ENCODE measurements at places on chromosomes 12 and 14.
A peak's percentile ranks its signal among the peaks of the same experiment; 100 is the strongest.

DNA sequence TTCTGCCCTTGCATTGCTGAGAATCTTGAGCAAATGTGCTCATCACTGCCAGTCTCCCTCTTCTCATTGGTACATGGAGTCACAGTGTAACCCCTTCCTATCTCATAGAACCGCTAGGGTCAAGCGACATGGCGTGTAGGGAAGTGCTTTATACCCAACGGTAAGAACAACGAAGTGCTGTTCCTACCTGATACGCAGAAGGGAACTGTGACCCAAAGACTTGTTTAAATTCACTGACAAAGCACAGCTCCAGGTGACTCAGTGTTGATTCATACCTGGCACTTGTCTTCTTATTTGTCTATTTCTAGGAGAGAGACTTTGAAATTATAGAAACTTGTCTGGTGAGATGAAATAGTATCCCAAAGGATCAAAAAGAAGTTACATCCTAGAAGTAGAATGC is 53.7 kb downstream of the FBXL14 start:
- DNase-seq: no peak

GRCh38 chr12:131759176-131759575 is 48.3 kb downstream of the SFSWAP start:
- no peak for DNase-seq

DNA sequence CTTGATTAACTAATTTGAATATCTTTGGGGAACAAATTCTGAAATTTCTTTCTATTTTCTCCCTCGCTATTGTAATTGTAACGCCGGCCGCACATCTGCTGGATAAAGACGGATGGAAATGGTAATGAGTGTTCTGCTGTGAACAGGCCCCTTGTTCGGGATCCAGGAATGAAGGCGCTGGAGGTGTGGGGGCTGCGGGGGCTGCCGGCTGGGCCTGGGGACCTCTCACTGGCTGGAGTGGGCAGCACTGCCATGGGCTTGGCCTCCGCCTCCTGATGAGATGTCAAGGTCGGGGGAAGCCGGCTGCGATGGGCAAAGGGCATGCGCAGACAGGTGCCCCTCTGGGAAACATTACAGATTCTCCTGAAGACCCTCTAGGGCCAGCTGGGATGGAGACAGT is 175.4 kb downstream of the PHETA1 start:
- DNase-seq: no peak

GRCh38 chr12:41073633-41074472 is 114.3 kb upstream of the PDZRN4 start:
- no peak for DNase-seq

DNA sequence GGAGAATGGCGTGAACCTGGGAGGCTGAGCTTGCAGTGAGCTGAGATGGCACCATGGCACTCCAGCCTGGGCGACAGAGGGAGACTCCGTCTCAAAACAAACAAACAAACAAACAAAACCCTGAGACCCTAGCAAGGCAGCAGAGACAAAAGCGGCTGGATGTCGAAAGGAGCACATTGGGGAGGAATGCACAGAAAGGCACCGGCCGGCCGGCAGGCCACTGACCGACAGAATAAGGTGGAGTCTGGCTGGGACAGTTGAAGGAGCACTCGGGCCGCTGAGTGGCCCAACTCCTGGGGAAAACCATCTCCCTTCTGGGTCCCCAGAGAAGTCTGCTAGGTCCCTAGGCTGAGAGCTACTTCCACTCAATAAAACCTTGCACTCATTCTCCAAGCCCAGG is 256.2 kb downstream of the KIF21A start:
- DNase-seq: no peak

DNA sequence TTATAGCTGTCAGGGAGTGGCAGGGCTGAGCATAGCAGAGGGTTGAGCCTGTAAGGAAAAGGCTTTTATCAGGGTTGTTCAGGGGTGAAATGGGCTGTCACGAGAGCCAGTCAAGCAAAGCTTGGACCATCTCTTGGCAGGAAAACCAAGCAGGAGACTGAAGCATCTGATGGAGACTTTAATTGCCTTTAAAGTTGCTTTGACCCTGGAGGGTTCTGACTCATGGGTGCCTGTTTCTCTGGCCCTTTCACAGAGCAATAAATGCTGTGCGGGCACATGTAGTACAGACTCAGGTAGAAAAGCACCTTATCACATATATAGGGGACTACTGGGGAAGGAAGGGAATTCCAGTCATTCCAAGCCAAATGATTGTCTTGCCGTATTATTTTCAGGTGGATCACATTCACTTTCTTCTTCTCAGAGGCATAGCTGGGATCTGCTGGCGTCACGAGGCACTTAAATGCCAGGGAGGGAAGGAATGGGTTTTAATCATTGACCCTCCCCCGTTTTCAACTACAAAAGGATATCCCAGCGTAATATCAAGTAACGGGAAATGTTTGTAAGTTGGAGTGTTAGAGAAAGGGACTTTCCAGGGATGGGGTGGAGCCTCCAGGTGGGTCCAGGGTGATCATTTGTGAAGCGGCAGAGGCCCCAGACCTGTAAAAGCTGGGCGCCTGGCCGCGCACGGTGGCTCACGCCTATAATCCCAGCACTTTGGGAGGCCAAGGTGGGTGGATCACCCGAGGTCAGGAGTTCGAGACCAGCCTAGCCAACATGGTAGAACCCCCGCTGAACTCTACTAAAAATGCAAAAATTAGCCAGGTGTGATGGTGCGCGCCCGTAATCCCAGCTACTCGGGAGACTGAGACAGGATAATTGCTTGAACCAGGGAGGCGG is 34.9 kb downstream of the PLEKHD1 start:
- no peak for DNase-seq

GRCh38 chr14:90575336-90575735 is 178.5 kb downstream of the CALM1 start:
- DNase-seq: no peak

GRCh38 chr12:5557906-5558305 is 126.0 kb downstream of the NTF3 start:
- DNase-seq: no peak

DNA sequence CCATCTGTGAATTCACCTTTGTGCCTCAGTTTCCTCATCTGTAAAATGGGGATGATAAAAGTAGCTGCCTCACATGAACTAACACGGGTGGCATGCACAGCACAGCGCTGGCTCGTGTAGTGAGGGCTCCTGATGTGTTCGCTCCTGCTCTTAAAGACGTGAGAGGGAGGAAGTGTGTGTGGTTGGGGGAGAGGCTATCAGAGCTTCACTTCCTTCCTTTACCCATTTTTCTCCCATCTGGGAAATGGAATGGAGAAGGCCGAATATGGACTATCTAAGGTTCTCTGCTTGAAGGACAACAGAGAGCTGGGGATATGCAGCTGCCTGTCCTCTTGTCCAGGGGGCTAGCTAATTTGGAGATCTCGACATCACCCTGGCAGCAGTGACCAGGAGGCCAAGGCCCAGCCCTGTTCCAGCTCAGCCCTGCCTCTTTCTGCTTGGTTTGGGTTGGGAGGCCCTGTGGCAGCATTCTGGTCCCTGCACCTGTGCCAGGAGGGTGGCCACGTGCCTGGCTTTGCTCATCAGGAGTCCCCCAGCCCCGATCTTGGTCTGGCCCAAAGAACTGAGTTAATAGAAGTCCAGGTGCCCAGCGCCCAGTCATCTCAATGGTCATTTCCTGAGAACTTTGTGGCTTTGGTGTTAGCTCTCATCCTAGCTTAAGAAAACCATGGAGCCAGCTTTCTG is 44.5 kb upstream of the ESRRB start:
- peak; percentile 64 for DNase-seq

- DNase-seq: peak; percentile 52
These were observed 1324.0 kb upstream of the USP15 start for GRCh38 chr12:60935981-60936761.

DNA sequence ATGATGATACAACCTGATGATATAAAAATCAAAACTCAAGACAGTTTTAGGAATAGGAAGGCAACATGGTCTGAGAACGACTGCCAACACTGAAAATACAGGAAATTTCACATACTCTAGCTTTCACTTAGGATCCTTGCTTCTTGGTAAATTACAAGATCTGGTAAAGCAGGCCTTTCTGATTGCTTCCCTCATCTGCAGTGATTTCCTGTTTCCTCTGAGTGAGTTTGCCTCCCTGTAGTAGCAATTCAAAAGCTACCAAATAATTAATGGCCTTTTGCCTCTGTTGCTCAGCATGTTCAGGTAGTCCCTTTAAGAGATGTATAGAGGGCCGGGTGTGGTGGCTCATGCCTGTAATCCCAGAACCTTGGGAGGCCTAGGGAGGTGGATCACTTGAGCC is 2.0 kb upstream of the IRAK3 start:
- DNase-seq: no peak

GRCh38 chr14:34833549-34834523 is 41.3 kb downstream of the BAZ1A start:
- DNase-seq: no peak

GRCh38 chr12:15863984-15864383 is 18.2 kb upstream of the STRAP start:
- DNase-seq: no peak

DNA sequence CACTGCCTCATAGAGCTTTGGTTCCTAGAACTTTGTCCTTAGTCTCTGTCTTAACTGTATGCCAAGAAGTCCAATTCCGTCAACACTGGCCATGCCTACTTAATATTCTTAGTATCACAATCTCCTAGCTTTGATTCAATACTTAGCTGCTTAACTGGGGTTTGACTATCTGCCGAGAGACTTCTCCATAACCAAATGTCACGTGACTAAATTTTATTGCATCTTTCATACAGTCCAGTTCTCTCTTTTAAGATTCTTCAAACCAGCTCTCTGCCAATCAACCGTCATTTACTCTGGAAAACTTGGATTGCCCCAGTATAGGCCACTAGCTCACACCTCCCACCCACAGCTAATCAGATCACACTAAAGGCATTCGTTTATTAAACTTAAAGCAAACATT is 122.8 kb downstream of the ATXN7L3B start:
- DNase-seq: no peak

DNA sequence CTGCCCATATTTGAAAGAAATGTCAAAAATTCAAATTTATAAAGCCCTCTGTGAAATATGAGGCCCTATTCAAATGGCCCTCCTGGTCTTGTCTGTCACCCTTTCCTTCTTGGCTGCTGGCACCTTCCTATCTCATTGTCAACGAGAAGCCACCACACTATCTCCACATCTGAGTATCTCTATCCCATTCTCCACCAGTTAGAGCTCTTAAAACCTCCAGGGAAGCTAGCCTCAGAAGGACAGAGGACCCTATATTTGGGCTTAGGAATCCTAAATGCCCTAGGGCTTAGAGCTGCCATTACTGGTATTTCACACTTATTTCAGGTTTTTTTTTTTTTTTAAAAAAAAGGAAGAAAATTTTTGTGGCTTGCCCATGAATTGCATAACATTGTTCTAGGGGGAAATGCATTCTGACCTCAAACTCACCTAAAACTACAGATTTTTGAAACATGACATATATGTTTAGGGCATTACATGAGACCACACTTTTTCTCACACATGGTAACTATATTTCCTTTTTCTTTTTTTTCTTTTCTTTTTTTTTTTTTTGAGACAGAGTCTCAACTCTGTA is 25.0 kb downstream of the SLC25A21 start:
- DNase-seq: no peak

DNA sequence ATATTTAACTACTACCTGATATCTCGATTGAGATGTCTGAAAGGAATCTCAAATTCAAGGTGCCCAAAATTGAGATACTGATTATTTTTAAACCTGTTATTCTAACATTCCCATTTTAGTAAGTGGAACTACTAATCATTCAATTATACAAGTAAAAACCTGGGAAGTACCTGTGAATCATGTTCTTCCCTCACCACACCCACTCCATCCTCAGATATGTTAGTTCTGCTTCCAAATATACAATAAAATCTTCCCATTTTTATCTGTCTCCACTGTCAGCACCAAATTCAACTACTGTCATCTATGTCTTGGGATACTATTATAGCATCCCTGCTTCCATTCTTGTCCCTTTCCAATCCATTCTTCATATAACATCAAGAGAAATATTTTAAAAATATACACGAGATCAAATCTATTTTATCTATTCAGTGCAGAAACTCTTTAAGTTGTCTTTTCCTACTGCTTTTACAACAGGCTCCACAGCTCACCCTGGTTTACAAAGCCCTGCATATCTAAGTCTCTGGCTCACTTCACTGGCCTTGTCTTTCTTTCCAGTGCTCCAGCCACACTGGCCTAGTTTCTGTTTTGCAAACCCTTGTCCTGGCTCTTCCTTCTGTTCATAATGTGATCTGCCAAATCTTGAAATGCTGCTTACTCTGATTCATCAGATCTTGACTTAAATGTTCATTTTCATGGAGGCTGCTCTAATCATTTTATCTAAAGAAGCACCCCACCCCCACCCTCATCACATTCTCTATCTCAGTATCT is 122.3 kb downstream of the PTPRR start:
- DNase-seq: no peak

- no peak for DNase-seq
These were observed 103.4 kb downstream of the LGMN start for GRCh38 chr14:92644970-92645515.

- no peak for DNase-seq
These were observed 11.2 kb downstream of the RHOF start for GRCh38 chr12:121781998-121782979.

DNA sequence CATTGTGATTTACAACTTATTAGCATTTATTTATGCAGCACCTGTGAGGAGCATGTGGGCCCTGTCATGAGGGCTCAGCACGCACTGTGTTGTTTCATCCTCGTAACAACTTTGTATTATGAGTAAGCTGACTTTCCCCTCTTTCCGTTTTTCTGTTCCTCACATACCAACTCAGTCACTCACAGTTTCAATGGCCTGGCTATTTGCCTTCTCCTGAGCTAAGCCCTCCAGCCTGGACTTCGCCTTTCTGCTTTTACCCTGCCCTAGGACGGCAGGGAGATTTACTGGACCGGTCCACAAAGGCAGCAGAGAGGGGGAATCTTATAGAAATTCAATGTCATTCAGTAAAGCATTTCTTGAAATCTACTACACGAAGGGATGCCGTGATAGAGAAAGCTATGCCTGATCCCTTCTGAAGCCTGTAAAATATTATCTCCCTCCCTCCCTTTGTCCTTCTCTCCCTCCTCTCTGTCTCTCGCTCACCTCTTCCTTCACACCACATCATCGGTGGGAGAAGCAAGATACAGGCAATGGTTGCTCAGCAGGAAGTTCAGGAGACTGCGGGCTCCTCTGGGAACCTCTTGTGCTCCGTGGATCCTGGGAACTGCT is 219.2 kb upstream of the TBX3 start:
- DNase-seq: no peak

- no peak for DNase-seq
These were observed 313.0 kb downstream of the NAV3 start for GRCh38 chr12:78143717-78144116.

DNA sequence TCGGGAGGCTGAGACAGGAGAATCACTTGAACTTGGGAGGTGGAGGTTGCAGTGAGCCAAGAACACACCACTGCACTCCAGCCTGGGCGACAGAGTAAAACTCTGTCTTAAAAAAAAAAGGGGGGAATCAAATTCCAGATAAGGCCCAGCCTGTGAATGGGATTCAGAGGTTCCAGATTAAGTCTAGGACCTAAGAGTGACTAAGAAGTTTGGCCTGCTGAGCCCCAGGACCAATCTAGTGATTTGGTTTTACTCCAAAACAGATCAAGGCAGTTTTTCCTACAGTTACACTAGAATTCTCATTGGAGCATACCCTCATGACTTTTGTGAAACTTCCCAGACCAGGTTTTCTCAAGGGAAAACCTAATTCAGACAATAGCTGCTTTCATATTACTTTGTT is 22.8 kb downstream of the EXOC5 start:
- no peak for DNase-seq
